Fibroblast of the aortic adventitia (primary cell): ENCODE measurements at places on chromosomes 2 and 18. TPM values are rescaled to one million over a fixed set of nuclear protein-coding genes. Genes with fewer than 3 reads are reported as not detected.

GRCh38 chr2:11796190-11797171 lies 50.0 kb downstream of the LPIN1 start:
- peak; percentile 85 for DNase-seq

DNA sequence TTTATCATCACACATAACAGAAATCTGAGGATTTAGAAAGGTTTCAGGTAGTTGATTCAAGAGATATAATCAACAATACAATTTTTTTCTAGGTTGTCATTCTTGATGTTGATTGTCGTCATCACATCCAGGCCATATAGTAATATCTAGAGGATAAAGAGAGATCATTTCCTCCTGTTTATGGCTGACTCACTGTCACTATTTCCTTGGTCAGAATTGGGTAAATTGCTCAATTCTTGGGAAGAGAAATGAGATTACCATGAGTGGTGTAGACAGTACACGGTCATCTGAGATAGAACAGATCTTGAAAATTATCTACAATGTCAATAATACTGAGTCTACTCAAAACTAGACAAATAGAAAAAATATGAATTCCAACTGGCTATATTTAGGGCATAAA lies 78.8 kb downstream of the ZNF804A start:
- DNase-seq = no peak

- no peak for DNase-seq
Observed at GRCh38 chr2:127545796-127546195, 10.3 kb downstream of the MYO7B start.

- peak; percentile 54 for DNase-seq
Observed at GRCh38 chr2:30566631-30567030, 119.6 kb downstream of the LCLAT1 start.

The CXCR1 gene
- total RNA-seq = not detected in 2 replicates

The LDLRAD4 gene
- 0.54 TPM in 1 of 2 replicates, not detected in the other for total RNA-seq

GRCh38 chr18:43078478-43079092 lies 36.9 kb downstream of the RIT2 start:
- DNase-seq = no peak

DNA sequence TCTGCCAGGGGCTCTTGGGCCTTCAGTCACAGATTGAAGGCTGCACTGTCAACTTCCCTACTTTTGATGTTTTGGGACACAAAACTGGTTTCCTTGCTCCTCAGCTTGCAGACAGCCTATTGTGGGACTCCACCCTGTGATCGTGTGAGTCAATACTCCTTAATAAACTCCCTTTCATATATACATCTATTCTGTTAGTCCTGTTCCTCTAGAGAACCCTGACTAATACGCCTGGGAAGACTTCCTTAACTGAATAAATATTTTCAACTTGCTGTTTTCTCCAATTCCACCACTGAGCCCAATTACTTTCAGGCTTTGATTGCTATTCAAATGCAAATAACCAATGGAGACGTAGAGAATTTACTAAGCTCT lies 61.4 kb upstream of the CCDC195 start:
- DNase-seq = peak; percentile 37

DNA sequence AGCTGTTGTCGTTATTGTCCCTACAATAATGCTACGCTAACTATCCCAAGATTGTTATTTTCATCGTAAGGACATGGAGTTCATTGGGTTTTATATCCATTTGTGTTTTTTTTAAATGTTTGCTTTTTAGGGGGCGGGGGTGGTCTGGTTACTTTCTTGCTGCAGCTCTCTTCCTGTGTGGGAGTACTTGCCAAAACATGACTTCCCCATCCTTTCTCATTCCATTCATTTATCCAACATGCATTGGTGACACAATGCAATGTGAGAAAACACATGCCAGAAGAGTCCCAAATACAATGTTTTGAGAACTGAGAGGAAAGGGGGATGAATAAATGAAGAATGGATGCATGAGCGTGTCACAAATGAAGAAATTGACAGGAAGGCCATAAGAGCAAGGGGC lies 55.9 kb downstream of the E2F6 start:
- no peak for DNase-seq

GRCh38 chr2:204751472-204751871 lies 206.2 kb downstream of the PARD3B start:
- no peak for DNase-seq

The XPO1 gene
- total RNA-seq = 201 and 220 TPM in 2 replicates

GRCh38 chr2:178807227-178808008 lies at the start of gene TTN:
Gene TTN (minus strand): TSS chr2:178807423. CDS start chr2:178804642, 2,781 bp downstream.
- DNase-seq = no peak
